ENCODE measurements at places on chromosomes 1 and 21.

DNA sequence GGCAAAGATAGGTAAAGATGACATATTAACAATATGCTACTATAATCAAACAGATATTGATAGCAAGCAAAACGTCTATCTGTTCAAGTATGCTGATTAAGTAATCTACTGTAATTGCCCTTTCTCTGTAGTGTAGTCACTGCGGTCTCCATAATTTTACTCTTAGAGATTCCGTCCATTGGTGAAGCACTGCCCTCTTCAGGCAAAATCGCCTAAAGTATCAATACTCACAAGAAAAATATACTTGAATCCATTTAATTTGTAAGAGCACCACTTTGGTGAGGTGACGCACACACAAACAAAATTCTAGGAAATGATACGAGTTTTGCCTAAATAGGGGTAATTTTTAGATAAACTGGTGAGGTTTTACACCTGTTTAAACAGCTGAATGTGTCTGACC is 434.6 kb upstream of the CHRM3 start:
- peak; percentile 20 for DNase-seq

DNA sequence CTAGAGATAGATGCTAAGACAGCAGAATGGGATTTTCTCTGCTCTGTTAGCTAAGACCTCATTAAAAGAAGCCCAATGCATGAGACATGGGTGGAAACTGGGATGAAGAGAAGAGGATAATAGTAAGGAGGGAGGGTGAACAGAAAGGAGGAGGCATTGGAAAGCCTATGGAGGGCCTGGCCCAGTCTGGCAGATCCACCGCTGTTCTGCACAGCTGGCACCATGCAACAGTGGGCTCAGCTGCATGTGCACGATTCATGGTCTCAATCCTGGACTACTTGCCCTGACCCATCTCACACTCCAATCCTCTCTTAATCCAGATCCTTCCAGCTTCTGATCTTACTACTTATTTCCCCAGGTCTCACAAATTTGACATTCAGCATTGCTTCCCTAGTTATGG is 2.2 kb downstream of the PHC2 start:
- DNase-seq = no peak

DNA sequence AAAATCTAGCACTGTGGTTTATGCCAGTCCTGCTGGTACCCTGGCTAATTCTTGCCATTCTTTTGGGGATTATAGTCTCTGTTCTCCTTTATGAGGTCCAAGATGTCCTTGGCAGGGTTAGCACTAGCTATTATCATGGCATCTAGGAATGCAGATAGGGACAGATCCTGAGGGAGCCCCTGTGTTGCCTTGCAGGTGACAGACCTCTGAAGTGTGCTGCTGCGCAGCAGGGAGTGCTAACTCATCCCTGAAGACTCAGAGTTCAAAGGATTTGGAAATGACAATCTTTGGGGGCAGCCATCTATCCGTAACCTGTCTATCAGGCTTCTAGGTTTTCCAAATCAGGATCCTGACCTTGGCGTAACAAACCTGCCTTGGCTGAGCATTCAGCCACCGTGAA is 16.3 kb downstream of the ZFYVE9 start:
- DNase-seq = no peak

DNA sequence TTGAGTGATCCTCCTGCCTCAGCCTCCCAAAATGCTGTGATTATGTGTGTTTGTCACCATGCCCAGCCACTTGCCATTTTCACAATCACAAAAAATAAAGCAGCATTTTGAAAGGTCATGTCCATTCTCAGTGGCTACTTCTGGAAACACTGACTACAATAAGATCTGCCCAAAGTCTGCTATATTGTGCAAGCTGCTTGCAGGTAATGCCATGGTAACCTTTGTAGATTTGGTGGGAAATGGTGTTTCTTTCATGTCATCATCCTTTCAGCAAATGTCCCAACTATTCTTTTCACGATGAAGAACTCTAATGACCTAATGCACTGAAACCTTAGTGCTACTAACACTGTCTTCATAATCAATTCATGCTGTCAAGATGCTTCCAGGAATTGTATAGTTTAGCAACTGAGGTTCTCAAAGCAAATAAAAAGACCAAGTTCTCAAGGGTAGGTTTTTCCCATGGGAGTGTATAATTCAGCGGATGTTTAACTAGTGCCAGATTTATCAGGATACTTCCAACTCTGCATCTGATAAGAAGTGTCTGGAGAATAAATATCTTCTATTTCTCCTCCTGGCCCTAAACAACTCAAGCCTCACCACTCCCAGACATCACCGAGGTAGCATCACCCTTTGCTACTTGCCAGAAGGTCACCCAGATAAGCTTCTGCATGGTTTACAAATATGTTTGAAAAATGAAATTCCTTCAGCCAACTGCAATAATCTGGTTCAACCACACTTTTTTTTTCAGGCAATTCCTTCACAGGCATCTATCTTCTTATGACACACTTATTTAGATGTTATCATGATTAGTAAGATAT is 132.0 kb upstream of the ZC3H11B start:
- no peak for DNase-seq

- no peak for DNase-seq
Measured at GRCh38 chr1:197614916-197615692, 160.2 kb downstream of the DENND1B start.
